Dermis blood vessel endothelial cell (primary cell): ENCODE measurements at places on chromosomes 12 and 14.

DNA sequence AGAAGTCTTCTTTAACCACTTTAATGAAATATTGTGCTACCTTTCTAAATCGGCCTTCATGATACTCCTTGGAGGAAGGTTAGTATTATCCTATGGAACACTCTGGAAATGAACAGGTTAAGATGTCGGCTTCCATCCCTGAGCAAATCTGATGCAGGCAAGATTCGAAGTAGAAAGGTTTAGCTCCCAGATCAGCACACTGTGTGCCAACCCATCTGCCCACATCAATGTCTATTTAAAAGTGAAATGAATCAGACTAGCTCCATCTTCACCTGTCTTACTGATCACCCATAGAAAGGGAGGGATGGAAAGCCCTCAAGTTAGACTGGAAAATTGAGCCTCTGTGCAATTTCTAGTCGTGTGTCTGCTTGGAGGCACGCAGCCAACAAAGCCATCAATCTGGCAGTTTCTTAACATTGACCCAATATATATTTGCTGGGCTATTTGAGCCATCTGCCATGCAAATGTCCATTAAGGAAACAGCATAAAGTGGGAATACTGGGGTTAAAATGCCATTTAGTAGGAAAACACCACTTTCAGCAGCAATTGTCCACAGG is 506.1 kb downstream of the RMST start:
- DNase-seq = no peak

DNA sequence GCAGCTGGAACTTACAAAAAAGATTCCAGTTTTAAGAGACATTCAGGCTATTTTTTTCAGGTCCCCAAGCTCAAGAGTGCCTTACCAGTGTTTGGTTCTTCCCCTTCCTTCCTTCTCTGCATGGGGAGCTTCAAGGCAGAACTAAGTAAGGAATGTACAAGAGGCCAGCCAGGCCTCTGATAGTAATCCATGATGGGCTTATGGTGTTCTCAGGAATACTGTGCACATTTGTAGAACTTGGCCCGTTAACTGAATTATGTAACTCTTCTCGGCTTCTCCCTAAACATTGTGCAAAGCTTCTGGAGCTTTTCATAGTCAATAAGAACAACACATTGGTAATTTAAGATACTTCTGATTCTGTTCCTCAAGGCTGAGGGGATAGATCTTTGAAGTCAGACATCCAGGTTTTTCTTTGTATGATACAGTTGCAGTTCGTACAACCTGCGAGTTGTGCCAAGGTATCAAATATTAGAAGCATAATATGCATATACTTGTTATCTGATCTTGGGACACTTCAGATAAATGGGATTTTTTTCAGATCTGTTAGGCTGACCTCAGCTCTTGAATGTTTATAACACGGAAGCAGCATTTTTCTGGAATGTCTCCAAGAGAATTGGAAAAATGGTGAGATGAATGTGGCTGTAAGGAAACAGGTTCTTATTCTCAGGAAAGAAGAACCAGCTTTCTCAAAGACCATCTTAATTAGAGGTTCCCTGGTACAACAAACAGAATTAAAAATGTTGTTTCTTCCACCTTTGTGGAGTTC is 148.6 kb downstream of the ANO4 start:
- DNase-seq = no peak

- DNase-seq = no peak
These were observed 18.9 kb upstream of the DIABLO start for GRCh38 chr12:122244565-122245371.

- DNase-seq = no peak
These were observed 26.7 kb downstream of the SLC35E3 start for GRCh38 chr12:68772714-68773113.

DNA sequence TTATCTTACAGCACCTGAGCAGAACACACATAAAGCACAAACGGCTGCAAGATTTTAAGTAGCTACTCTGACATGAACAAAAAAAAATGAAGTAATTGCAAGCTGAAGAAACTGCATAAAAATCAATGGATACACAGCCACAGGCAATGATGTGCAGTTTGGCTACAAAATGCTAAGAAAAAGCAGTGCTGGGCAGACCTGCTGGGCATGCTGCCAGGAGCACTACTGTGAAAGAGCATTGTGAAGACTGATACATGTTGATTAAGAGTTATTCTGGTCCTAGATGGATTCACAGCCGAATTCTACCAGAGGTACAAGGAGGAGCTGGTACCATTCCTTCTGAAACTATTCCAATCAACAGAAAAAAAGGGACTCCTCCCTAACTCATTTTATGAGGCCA is 20.1 kb upstream of the RTN1 start:
- DNase-seq = no peak
